ENCODE measurements at places on chromosomes 3 and 15.

GRCh38 chr3:71662056-71662455 lies 63.1 kb downstream of the EIF4E3 start:
- DNase-seq = no peak

- DNase-seq = no peak
Measured at GRCh38 chr3:66532160-66532587, 31.4 kb upstream of the LRIG1 start.

- DNase-seq = no peak
Measured at GRCh38 chr3:190183121-190183520, 62.4 kb upstream of the P3H2 start.

DNA sequence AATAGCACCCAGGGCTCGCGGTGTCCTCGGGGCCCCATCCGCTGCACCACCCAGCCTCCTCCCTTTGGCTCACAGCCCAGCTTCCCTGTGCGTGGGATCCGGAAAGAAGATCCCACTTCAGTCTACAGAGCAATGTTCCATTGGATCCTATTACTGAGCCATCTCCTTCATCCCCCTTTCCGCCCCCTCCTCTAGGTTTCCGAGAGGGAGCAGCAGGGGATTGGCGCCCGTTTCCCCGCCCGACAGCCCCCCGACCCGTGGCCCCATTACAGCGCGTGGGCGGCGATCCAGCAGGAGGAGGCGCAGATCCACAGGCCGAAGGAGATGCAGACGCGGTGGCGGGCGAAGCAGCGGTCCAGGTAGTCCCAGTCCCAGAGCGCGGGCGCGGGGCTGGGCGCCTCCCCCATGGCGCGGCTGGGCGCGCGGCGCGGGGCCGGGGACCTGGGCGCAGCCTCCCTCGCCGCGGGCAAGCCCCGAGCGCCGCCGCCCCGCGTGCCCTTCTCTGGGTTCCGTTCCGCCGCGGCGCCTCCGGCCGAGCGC lies 340 bp downstream of the TMEM44 start:
- DNase-seq = no peak

- no peak for DNase-seq
Measured at GRCh38 chr15:79099692-79100091, 9.1 kb upstream of the RASGRF1 start.

DNA sequence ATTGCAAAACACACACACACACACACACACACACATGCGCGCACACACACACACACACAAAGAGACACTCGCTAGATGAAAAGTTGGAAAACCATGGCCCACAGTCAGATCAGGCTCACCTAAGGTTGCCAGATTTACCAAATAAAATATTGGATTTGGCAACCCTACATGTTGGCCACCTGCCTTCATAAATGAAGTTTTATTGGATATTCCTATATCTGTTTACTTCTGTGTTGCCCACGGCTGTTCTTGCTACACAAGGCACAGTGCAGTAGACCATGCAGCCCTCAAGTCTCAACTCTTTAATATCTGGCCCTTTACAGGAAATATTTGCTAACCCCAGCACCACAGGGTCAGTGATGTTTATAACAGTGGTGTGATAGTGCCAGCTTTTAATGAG lies 445.0 kb upstream of the PROK2 start:
- DNase-seq = no peak

DNA sequence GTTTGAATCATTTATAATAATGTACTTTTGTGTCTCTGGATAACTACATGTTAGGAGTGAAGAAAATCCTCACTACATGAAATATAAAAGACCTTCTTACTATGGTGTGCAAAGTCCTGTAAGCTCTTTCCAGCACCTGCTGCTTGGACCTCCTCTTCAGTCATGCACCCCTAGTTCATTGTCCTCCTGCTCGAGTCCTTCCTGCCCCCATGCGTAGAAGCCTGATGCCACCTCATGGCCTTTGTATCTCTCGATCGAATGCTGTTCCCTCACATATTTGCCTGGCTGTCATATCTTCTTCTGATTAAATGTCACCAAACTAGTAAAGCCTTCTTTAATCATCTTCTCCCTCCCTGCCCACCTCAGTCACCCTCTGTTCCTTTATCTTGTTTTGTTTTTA lies 49.9 kb upstream of the SUCLG2 start:
- DNase-seq = no peak

DNA sequence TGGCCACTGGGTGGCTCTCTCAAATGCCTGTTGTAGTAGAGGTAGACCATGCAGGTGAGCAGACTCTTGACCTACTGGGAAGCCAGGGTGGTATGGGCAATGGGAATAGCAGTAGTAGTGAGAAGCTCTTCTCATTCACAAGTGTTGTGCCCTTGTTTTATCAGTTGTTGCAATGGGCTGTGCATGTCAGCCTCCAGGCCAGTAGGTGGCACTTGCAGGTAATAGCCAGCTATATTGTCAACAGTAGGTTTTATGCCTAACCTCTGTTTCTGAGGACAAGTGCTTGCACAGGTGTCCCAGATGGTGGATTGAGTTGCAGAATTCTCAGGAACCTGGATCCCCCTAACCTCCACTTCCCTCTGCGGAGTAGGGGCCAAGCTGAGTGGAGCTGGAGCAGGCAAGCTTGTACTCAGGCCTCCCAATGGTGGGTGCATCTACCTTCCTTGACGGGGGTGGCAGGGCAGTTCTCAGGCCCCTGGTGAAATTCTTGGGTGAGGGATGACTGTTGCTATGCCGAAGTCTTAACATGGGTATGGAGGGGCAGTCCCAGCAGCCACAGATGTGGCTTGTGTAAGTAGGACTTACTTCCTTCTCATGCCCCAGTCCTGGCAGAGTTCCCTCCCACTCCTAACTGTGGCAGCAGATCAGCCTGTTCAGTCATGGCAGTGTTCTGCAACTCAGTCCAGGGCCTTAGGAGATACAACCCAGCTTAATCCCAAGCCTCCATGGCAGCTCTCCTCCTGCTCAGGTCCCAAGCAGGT lies 104.3 kb downstream of the NEO1 start:
- DNase-seq = no peak

DNA sequence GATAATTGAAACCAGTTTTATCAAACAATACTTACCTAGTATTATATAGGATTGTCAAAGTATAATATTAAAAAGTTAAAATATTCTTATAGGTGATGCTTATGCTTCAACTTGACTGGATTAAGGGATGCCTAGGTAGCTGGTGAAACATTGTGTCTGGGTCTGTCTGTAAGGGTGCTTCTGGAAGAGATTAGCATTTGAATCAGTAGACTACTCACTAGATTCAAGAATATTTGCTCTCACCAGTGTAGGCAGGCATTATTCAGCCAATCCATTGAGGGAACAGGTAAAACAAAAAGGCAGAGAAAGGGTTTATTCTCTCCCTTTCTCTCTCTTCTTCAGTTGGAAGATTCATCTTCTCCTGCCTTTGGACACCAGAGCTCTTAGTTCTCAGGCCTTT lies 486.8 kb upstream of the GOLIM4 start:
- DNase-seq = no peak

DNA sequence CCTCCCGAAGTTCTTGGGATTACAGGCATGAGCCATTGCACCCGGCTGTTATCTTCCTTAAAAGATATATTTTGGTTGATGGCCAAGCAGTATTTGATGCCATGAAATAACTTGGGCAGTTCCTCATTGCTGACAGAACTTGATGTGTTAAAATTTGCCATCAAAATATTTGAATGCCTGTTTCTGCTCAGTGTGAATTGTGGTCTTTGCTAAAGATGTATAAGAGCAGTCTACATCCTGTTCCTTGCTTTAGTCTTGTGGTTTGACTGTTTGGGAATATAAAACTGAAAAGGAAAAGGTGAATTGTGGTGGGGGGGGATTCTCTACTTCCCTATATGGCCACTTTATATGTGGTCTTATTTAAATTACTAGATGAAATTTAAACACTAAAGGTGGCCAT lies 14.0 kb downstream of the TRIM71 start:
- no peak for DNase-seq

DNA sequence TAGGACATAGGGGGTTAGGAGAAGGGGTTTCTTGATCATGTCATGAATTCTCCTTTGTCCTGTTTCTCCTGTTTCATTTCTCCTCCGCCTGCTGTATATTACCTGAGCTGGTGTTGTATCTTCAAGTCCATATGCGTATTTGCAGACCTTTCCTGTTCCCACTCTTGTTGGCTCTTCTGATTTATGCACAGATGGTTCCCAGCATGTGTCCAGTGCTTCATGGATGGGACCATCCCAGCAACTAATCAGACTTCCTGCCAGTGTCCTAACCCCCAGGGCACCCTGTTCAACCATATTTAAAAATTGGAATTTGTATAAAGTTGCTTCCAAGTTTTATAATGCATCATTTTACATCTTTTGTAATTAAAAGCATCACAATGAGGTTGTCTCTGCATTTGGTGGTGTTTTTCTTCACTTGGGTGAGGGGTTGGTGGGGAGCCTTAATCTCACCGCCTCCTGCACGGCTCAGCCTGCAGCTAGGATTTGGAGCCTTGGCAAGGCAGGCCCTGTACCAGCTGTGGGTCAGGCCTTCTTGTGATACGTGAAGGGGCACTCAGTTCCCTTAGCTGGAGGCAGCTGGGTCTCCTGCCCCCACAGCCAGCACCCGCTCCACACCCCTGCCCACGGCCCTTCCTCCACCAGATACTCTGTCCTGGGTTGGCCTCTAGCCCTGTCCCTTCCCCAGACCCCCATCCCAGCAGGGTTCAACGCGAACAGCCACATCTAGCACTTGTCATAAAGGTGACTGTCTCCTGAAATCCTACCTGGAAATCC lies 72.0 kb upstream of the BLM start:
- DNase-seq = no peak

GRCh38 chr3:78629544-78629943 lies 1138.3 kb downstream of the ROBO1 start:
- no peak for DNase-seq

- no peak for DNase-seq
Measured at GRCh38 chr15:67311731-67312130, 57.1 kb downstream of the IQCH start.

- DNase-seq = no peak
Measured at GRCh38 chr3:104785947-104786346, 580.8 kb upstream of the ALCAM start.

DNA sequence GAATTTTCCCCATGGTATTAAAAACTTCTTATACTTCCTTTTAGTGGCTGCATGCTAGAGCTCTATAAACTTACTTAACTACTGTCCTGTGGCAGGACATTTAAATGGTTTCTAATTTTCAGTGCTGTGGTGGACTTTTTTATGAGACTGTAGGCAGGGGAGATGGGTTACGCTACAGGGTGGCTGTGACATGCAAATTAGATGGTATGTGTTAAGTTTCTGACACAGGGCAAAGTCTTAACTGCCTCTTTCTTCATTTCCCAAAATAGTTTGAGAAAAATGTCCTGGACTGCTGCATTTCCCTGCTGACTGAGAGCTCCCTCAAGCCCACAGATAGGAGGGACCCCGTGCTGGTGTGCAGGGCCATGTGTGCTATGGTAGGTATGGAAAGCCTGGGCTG lies 22.0 kb downstream of the TGM4 start:
- DNase-seq = no peak

- DNase-seq = no peak
Measured at GRCh38 chr3:186825294-186825821, 17.2 kb upstream of the ADIPOQ start.

DNA sequence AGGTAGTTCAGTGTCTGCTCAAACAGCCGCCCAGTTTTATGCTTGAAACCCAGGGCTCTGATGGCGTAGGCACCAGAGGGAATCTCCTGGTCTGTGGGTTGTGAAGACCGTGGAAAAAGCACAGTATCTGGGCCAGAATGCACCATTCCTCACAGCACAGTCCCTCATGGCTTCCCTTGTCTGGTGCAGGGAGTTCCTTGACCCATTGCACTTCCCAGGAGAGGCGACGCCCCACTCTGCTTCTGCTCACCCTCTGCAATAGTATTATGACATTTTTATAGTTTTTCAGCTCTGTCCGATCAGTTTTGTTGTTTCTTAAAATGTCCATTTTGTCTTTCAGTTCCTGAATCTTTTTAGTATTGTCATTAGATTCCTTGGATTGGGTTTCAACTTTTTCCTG lies 343.5 kb downstream of the EDEM1 start:
- no peak for DNase-seq

DNA sequence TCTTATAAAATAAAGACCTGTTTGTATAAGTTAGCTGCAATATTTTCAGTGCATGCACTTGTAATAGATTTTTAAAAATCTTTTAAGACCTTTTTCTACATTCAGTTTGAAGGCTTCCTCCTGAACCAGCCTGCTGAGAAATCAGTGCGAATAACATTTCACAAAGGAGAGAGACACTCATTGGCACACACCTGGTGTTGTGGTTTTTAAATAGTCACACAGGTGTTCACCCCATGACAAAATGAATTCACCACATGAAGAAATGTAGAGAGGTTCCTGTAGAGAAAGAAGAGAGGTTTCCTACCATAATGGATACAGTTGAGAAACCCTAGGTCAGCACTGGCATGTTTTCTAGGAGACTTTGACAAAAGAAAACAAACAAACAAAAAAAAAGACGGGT lies 237.3 kb downstream of the CNTN6 start:
- DNase-seq = no peak

- DNase-seq = no peak
Measured at GRCh38 chr3:53238051-53238850, 17.6 kb downstream of the TKT start.

DNA sequence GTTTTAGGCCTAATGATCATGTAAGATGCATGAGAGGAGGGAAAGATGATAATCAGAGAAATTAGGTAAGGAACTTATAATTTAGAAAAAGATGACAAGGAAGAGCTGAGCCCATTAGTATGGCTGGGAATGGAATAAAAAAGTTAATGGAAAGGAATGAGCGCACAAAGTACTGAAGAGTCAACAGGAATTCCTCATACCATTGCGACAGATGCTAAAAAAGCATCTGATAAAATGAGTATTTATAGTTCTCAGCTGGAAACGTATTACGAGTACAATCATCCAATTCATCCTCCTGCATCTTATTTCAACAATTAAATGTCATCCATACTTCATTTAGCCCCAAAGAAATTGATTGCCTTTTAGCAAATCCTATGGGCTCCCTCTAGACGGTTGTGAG lies 58.9 kb downstream of the TMCC1 start:
- no peak for DNase-seq

DNA sequence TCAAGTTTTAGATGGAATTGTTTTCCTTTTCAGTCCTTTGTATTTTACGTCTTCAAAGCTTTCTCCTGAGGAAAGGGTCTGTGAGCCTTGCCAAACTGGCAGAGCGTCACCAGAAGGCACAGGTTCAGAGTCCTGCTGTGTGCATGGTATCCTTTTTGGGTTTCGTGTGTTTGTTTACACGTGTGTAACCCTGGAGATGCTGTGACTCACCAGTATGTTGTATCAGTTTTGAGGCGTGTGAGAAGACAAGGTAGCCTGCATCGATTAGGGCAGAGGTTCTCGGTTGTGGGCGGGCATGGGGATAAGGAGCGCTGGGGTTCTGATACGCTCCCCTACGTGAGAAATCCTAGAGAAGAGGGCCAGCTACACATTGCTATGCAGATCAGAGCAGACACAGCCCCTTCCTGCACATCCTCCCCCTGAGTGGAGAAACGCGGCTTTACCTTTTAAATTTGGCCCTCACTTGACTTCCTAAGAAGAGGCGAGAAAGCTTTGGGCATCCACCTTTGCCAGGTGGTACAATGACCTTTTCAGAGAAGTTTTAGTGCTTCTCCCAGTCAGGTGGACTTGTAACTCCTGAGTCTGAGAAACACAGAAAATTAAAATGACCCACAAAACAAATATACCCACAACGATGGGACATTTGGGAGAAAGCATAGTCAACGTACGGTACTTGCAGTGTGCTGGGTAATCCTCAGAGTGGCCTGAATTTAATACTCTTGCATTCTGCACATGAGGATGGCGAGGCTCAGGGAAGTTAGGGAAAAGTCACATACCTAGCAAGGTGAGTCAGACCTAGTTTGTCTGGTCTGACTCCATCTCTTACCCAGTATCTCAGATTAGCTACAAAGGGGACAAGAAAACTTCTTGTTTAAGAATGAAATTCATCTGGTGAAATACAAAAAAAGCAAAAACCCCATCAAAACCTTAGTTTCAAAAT lies 38.1 kb downstream of the TRAK1 start:
- no peak for DNase-seq

GRCh38 chr3:151171145-151171757 lies 31.8 kb downstream of the GPR171 start:
- DNase-seq = no peak

All from NCI-H2081 treated with DMSO at 0.1 percent for 48 hours (cell line).